BJ (cell line): ENCODE measurements at places on chromosomes 3 and 15.

DNA sequence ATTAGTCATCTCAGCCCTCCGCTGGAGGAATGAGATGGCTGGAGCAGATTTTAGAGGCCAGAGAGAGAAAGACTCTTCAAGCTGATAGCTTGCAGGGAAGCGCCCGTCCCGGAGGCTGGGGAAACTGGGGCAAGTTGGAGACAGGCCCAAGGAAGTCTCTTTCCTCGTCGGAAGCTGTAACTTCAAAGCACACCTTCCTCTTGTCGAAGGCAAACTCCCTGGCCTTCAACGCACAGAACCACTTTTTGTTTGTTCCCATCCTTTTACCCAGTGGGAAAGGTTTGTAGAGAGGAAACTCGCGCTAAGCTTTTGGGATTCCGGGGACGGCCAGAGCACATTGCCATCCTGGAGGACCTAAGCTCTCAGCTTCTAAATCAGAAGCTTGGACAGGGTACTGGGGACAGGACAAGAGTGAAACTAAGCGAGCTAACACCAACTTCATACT, 900 bp upstream of the EOMES start:
- no peak for DNase-seq

GRCh38 chr3:71916747-71917369, 131.9 kb upstream of the PROK2 start:
- no peak for DNase-seq

GRCh38 chr3:129827765-129828164, 65.7 kb downstream of the TMCC1 start:
- DNase-seq, result no peak

- no peak for DNase-seq
These were observed 21.8 kb downstream of the SI start for GRCh38 chr3:165056510-165056909.

DNA sequence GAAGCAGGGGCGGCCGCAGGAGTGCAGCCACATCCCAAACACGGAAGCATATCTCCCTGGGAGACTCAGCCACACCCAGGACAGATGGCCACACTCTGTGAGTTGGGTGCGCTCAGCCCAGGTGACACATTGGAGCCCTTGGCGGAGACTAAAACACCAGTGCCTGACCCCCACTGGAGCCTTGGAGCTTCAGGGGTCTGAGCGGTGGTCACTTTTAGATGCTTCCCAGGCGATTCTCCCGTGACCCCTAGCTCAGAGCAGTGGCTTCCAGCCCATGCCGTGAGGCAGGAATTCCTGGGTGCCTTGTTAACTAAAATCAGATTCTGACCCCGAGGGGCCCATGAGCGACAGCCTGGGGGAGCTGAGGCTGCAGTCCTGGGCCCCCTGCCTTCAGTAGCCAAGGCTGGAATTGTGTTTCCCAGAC, 54.5 kb downstream of the PLXNA1 start:
- no peak for DNase-seq

- peak; percentile 37 for DNase-seq
These were observed 14.3 kb downstream of the ZIC4 start for GRCh38 chr3:147391781-147392624.

DNA sequence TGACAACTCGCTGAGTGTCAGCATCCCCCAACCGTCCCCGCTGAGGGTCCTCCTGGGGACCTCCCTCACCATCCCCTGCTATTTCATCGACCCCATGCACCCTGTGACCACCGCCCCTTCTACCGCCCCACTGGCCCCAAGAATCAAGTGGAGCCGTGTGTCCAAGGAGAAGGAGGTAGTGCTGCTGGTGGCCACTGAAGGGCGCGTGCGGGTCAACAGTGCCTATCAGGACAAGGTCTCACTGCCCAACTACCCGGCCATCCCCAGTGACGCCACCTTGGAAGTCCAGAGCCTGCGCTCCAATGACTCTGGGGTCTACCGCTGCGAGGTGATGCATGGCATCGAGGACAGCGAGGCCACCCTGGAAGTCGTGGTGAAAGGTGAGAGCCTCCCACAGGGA, 35.4 kb downstream of the ACAN start:
- no peak for DNase-seq

DNA sequence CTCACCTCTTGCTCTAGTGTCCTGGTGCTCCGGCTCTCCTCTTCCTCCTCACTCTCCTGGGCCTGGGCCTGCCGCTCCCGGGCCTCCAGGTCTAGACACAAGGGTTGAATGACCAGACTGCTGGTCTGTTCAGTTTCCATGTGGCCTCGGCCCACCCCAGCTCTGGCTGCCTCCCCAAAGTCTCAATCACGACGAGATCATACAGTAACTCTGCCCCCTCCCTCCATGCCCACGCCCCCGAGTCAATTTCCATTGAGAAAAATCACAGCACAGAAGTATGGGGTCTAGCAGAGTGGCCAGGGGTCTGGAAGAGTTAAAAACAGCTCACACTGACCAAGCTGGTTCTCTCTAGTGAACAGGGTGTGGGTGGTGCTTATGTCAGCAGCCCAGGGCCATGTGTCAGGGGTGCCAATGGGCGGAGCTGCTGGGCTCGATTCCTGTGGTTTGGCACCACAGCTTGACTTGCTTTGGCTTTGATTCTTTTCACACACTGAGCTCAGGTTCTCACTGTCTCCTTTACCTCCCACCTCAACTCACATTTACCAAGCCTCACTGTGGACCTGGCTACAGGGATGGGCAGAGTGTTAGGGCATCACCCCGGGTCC, 6.9 kb downstream of the C15orf62 start:
- no peak for DNase-seq

GRCh38 chr3:115913069-115913686, 289.9 kb downstream of the GAP43 start:
- DNase-seq, result no peak

DNA sequence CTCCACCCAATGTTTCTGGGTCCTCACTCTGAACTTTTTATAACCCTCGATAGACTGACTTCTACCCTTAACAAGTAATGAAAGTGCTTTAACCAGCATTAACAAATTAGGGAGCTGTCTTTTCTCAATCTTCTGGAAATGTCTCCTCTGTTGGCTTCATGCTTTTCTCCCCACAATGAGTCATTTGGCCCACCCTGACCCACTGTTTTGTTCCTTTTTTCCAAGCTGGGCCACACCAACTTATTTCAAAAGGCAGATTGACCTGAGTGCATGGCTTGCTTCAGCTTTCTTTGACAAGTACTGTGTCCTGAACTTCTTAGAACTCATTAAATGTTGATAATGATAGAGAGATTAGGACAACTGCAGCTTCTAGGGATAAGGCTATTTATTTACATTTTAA, 199.6 kb upstream of the SEMA6D start:
- DNase-seq, result no peak

DNA sequence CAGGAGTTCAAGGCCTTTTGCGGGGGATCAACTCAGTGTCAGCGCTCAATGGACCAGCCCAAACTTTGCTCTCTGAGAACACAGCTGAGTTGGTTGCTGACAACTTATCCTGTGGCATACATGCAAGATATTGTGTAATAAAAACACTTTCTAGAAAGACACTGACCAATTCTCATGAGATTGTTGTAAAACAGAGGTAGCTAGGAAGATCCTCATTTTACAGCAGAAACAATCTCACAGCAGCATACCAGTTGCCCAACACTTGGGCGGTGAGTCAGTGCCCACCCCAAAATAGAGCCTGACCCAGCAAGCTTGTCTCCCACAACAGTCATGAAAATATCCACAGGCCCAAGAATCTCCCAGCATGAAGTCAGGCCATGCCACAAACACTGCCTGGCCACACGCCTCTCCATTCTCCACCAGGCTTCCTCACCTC, 18.2 kb downstream of the KLHL6 start:
- peak; percentile 47 for DNase-seq
